ENCODE measurements at places on chromosomes 2 and 18.

DNA sequence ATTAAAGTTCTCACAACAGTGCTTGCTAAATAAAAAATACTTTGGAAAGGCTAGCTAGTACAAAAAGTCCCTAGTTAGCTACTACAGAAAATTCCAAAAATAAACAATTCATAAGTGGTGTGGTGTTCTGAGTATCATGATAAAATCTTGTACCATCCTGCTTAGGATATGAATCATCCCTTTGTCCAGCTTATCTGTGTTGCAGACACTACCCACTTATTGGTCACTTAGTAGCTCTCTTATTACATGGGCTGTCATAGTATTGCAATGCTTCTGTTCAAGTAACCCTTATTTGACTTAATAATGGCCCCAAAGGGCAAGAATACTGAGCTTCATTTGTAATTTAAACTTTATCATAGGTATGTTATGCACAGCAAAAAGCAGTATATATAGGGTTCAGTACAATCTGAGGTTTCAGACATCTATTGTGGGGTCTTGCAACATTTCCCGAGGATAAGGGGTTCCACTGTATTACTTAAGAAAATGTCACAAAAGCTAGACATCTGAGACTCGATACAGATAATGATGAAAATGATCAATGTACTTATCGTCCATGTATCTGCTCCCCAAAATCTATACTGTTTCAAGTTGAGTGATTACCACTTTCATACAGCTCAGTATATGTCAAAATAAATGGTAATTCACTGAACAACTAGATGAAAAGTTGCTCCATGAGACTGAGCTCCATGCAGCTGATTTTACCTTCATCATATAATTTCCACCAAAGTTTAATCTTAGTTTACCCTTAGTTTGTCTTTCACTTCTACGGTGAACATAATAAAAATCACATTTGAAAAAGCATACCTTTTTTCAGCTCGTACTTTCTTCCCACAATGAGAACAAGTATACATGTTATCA lies 93.8 kb downstream of the C2orf74 start:
- no peak for DNase-seq

- no peak for DNase-seq
These were observed 17.3 kb upstream of the CRIM1 start for GRCh38 chr2:36338124-36338826.

DNA sequence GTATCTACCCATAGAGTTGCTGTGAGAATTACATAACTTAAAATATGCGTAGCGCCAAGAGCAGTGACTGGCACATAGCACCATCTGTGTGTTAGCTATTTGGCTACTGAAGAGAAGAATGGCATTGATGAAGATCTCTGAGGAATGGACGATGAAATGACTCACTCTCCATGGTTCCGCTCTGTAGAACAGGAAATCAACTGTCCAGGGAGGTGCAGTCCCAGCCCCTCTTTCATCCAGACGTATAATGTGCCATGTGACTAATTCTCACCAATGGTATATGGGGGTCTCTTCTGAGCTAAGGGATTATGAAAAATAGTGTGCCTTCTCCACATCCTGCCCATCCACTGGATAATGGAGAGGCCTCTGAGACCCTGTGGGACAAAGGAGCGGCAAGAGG lies 254.8 kb downstream of the CYP26B1 start:
- no peak for DNase-seq

GRCh38 chr2:38217401-38218188 lies 141.6 kb upstream of the CYP1B1 start:
- no peak for DNase-seq

GRCh38 chr18:79388043-79388442 lies 7.7 kb upstream of the NFATC1 start:
- no peak for DNase-seq

GRCh38 chr2:81835321-81836000 lies 1530.9 kb upstream of the LRRTM1 start:
- no peak for DNase-seq

DNA sequence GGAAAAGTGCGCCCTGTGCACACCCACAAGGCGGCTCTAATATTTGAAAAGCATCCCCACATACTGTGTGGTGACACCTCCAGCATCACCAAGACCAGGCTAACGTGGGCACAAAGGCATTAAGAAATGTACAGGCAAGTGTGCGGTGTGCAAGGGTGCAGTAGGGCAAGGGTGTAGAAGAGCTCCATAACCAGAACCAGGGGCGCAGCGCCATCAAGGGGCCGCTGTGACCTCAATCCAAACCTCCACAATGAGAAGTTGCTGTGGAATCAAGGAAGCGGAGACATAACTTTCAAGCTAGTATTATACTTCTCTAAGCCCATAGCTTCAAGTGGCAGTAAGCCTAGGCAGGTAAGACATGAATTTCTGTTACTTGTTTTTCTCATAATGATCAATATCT lies 13.0 kb downstream of the L3MBTL4 start:
- DNase-seq, result no peak

DNA sequence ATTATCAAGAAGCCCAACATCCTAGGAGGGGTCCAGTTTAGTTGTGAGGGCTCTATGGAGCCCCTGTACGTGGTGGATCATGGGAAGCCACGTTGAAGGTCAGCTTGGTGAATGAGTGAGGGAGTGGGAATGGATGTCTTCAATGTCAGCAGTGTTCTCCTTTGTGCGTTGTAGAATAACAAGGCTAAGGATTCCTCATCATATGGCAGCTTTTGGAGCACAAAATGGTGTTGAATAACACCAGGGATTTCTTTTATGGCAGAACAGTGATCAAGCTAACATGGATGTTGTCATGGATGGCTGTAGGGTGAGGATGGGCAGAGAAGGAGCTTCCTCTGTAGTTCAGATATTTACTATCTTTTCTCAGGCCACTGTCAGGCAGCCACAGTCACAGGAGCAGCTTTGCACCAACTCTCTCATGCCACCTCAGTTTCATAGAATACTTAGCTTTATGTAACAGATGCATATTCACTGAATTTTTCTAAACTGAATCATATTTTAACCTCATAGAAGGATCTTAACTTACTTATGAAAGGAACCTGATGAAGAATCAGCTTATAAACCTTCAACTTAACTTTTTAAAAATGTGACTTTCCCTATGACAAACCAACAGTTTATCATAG lies 284.5 kb upstream of the EPAS1 start:
- no peak for DNase-seq

DNA sequence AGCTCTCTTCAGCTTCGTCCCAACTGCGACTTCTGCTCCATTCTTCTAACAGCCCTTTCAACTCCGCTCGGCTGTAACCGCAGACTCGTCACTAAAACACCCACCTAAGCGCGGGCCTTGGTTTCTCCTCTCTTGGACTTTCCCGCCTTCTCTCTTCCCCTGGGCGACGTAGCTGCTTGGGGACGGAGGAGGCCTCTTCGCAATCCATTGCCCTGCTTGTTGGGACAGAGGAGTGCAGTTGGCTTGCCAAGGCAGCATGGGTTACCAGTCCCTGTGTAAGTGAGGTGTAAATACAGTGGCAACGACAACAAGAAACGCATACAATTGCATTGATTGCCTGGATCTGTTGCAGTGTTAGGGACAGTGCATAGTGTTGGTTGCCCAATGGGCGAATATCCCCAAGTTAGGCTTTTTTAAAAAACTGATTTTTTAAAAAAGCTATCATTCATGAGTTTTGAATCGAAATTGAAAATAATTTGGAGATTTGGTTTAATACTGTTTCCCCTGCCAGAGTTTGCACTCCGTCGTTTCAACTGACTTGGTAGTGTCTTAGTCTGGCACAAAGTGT lies 484 bp upstream of the DARS1 start:
- no peak for DNase-seq

DNA sequence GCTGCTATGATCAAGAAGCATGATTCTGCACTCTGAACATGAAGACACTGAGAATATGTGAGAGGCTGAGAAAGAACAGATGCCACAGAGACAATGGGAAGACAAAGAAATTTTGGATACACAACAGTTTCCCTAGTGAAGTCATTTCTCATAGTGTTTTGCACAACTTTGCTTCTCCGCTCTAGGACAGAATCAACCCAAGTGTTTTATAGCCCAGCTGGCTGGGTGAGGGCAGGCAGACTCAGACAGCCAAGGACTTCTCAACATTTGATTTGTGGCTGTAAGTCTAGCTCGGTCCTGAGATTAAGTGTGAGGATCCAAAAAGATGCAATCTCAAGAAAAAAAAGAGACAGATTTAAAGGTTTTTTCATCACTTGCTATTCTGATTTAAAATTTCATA lies 536.5 kb upstream of the CRIM1 start:
- no peak for DNase-seq

DNA sequence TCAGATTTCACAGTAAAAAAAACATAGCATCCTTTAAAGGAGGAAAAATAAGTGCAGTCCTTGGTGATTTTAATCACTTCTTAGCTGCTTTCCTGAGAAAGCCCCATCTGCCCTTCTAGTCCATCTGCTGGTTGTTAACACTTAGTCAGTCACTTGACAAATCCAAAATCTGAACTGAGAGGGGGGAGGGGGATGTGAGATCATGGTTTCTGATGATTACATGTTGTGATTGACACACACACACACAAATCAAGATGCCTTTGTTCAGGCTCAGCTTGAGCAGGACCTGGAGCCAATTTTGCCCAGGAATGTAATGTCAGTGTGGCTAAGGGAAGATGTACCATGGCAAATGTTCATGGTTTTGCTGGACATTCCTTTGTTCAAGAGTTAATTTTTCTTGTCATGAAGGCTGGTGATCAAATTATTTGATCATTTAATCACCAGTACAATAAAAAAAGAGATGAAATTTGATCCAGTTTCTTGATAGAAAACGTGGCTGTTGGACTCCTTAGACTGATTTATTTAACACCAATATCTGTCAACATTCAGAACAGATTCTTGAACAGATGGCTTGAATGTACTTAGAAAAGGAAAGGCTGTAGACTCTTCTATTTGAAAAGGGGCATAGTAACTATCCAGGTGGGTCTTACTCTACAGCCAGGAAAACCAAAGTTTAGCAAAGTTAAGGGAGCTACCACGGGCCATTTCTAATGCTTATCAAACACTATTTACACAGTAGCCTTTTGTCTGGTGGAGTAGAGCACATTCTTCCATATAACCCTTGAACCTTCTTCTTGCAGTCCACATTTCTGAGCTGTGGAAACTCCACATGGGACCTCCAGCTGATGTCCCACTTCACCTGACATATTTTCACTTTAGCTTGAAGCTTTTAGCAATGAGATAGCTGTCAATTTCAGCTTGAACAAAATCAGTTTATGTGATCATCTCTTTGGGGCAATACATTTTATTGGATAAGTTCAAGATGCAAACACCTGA lies 408.7 kb downstream of the PIK3C3 start:
- no peak for DNase-seq

GRCh38 chr2:233098618-233099017 lies 38.5 kb downstream of the INPP5D start:
- no peak for DNase-seq

- no peak for DNase-seq
These were observed 220.1 kb downstream of the IKZF2 start for GRCh38 chr2:212931271-212931670.

GRCh38 chr2:2050446-2050845 lies 280.6 kb downstream of the MYT1L start:
- DNase-seq, result no peak

DNA sequence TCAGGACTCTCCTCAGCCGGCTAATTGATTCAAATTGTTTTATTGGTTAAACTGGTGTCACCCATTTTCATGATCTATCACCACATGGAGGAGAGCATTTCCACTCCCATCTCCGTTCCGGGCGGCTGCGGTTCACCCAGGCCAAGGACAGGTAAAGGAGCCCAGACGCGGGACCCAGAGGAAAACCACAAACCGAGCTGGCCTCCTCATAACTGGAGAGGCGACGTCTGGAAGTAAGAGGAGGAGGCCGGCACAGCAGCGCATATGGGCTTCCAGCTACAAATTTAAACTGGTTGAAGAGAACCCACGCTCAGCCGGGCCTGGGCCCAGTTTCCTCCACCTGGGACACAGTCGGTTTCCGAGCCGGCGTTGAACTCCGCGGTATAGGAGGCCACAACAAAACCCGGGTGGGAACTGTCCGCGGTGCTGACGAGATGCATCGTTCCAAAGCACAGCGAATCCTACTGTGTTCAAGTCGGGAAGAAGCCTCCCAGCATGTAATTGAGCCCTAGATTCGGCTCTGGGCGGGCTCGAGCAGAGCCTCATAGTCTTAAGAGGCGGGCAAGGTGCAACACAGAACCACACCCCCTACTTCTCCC lies 3.0 kb upstream of the SKOR2 start:
- DNase-seq, result peak; percentile 78

DNA sequence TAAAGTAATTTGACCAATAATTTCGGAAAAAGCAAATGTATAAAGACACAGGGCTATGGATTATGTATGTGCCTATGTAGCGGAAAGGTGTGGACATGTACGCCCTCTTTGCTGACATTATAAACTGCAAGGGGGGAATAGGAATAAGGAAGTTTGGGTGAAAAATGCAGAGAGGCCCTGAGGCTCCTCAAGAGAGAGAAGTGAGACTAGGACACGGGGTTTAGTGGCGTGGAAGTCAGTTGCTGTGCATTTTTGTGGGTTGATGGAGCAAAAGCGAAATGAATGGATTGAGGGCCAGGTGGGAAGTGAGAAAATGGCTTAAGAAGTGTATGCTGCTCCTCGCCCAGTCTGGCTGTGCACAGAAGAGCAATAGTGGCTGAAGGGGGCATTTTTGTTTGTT lies 96.2 kb upstream of the B3GNT7 start:
- DNase-seq, result no peak

DNA sequence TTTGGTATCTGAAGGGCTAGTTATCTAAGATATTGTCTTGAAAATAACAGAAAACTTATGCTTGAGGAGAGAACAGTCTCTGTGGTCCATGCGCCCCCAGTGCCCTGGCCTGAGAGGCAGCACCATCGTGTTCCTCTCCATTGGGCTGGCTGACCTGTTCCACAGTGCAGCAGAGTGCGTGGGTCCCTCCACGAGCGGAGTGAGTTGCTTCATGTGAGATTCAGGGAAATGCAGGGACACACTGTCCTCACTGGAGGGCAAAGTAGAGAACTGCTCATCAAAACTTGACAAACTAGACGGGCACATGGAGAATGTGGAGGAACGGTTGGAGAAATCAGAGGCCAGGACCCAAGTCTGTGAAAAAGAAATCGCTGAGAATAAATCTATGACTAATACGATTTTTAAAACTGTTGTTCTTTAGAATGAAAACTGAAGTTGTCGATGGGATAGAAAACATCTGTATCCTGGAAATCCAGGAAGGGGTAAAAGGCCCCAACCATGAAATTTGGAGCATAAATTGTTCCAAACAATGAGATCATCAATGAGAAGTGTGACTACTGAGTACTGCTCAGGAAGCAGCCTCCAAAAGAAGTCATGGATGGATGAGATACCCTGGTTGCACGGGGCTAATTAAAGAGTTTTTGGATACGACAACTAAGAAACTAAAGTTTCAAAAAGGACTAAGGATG lies 58.1 kb downstream of the REV1 start:
- DNase-seq, result no peak

All from hepatocyte (in vitro differentiated cells).